ENCODE measurements at places on chromosomes 6 and 20. TPM values are rescaled to one million over a fixed set of nuclear protein-coding genes. Genes with fewer than 3 reads are reported as not detected.

DNA sequence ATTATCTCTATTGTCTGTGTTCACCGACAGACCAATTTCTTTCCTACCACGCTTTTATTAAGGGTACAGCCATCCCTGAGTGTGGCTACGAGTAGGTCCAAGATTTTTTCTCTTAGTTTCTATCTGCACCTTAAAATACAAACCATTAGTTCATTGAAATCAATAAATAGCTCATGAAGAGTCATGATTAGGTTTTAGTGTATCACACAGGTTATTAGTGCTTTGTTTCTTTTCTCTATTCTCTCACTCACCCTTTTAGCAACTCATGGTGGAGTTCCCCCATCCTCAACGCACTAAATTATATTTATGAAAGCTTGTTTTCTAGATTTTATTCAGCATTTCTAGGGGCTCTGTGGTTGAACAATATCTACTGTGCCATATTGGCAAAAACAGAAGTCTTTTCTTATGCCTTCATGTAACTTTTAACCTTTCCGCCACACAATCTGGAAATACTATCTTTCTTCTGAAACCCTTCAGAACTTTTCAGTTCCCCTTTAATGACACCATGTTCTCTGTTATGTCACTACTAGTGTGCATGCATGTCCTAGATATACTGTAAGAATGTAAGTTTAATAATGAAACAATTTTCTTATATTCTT, 128.2 kb upstream of the LAMA2 start:
- no peak for DNase-seq

GRCh38 chr6:27157459-27158315, 89.8 kb upstream of the PRSS16 start:
- DNase-seq = no peak

DNA sequence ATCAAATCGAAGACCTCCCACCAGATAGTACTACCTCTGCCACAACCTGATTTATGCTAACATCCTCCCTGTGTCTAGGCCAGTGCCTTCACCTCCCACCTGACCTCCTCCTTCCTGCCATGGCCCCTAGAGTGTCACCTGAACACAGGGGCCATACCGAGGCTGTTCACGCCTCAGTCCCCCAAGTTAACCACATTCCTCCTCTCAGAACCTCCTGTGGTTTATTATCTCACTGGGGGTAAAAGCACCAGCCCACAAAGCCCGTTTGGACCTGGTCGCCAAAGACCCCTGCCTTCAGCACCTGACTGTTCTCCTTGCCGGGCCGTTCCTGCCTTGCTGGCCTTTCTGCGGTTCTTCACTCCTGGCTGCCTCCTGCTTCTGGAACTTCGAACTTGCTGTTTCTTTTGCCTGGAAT, 13.7 kb downstream of the MAS1 start:
- DNase-seq = no peak

- no peak for DNase-seq
Observed at GRCh38 chr6:30888816-30889495, 4.6 kb downstream of the DDR1 start.

DNA sequence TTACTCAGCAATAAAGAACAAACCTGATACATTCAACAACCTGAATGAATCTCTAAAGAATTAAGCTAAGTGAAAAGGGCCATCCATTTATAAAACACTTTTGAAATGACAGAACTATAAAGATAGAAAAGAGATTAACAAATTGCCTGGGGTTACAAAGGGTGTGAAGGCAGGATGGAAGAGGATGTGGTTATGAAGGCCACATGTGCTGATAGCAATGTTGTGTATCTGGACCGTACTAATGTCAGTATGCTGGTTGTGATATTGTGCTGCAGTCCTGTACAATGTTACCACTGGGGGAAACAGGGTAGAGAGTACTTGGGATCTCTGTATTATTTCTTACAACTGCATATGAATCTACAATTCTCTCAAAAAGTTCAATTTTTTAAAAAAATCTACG, 36.4 kb downstream of the ELOVL5 start:
- no peak for DNase-seq

- DNase-seq = no peak
Observed at GRCh38 chr20:16132036-16132798, 441.0 kb downstream of the KIF16B start.

DNA sequence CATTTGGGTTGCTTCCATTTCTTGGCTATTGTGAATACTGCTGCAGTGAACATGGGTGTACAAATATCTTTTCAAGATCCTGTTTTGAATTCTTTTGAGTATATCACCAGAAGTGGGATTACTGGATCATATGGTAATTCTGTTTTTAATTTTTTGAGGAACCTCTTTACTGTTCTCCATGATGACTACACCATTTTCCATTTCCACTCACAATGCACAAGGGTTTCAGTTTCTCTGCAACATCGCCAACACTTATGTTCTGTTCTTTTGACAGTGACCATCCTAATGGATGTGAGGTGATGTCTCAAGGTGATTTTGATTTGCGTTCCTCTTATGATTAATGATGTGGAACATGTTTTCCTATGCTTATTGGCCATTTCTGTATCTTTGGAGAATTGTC, 214.4 kb upstream of the ZFP64 start:
- no peak for DNase-seq

DNA sequence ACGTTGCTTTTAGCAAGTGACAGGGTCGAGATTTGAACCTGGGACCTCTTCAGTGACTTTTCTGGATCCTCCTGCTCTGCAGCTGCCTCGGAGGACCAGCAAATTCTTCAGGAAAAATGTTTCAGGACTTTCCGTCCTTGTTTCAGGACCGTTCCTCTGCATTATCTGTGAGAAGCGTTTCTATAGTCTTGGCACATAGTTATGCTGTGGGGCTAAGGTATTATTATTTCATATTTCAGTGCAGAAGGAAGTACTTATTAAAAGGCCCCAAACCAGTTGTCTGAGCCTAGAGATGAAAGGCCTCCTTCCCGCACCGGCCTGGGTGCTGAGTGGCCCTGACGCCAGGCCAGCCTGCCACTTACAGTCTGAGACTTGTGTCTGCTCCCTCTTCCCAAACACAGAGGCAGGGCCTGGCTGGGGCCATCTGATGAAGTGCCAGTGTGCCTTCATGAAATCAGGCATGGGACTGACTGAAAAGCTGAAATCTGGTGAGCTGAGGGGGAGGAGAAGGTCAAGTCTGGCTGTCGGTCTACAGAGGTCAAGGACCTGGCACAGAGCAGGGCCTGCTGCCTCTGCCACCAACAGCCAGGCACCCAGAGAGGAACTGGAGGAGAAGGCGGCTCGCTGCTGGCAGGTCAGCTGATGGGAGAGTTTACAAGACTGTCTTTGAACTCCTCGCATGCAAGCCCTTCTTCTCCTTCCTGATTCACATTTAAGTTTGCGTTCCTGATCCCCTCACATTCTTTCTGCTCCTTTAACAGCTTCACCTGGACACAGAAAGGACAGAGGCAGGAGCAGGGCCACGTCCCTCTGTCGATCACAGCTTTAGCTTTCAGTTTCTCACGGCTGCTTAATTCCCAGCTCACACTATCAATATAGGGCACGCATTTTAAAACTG, 8.9 kb upstream of the QKI start:
- peak; percentile 53 for DNase-seq

GRCh38 chr20:54174457-54175175, 830 bp upstream of the CYP24A1 start:
- DNase-seq = no peak

GRCh38 chr20:24763386-24764026, 185.6 kb upstream of the CST7 start:
- no peak for DNase-seq

DNA sequence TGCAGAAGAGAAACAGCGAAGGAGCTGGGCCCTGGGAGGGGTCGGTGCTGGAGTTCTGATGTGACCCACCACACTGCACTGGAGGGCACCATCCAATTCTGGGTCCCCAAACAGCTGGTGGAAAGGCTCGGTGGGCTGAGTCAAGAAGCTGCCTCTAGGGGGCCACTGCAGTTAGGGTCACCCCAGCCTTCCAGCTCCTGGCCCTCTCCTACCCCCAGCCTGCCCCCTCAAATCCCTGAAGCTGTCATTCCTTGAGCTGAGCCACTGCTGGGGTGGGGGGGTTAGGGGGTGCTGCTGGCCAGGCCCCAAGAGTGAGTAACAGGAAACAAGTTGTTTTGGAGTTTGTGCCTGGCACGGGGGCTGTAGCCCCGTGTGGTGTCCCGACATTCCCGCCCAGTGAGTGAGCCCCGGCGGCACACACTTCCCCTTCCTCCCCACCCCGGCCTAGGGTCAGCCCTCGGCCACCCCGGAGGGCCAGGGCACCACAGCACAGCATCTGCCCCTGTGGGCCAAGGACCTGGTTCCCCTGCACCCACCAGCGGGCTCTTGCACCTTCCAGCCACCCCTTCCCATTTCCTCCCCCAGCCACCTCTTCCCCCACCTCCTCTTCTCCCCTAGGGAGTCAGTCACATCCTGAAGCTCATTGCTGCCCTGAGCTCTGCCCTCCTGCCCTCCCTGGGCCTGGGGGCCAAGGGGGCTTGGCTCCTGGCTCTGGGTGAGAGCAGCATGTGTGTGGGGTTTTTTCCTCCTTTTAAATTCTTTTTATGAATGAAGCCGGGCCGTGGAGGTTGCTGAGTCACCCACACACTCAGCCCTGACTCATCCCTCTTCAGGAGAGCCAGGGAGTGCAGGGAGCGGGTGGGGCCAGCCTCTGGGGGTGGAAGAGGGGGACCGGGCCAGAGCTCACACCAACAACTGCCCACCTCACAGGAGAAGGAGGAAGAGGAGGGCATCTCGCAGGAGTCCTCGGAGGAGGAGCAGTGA, 4.6 kb downstream of the SMIM29 start:
- DNase-seq = no peak

The AHCY gene
- 57.6 TPM for total RNA-seq

The C6orf163 gene
- 5.6 TPM for total RNA-seq

The SYCP2 gene
- 5.8 TPM for total RNA-seq

Data from skin of body (tissue), 3 donors.